ENCODE measurements at places on chromosomes 5 and 9. TPM values are rescaled to one million over a fixed set of nuclear protein-coding genes. Genes with fewer than 3 reads are reported as not detected.
A peak's percentile ranks its signal among the peaks of the same experiment; 100 is the strongest.

- no peak for DNase-seq
Observed at GRCh38 chr5:142096382-142096781, 12.2 kb upstream of the NDFIP1 start.

DNA sequence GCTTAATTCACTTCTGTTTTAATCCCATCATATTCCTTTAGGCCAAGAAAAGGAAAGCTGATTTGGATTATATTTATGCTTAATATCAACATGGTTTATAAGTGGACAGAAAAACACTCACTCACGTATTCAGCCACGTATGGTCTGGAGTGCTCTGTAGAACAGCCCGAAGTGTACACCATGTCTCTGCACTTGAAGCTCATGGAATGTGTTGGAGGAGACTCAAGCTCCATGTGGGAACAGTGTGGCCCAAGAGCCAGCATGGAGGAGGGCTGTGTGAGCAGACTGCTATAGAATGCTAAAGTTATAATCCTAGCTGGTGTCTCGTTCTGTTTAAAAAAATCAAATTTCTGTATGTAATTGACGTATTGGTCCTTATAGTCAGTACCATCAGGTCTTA lies 32.9 kb downstream of the OTULINL start:
- DNase-seq: no peak

DNA sequence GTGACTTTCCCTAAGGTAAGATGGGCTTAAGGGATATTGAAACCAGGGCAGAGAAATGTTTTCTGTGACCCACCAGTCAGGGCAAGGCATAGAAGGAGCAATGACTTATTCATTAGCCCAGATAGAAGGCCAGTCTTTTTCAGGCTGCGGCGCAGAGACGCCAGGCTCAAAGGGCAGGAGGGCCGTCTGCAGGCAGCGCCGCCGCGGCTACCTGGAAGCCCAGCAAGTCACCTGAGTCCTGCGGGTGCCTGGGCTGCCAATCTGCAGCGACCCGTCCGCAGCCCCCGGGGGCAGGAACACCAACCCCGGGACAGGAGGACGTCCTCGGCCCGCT lies 322 bp upstream of the SH3GL2 start:
- no peak for DNase-seq

GRCh38 chr9:115117999-115118878 lies at the start of gene TNC:
Gene TNC, minus strand, starts transcription at chr9:115118157. Its CDS starts 27,139 bp downstream, at chr9:115091018.
- DNase-seq: peak; percentile 83

GRCh38 chr9:138046641-138047301 lies 169.2 kb downstream of the CACNA1B start:
- no peak for DNase-seq

DNA sequence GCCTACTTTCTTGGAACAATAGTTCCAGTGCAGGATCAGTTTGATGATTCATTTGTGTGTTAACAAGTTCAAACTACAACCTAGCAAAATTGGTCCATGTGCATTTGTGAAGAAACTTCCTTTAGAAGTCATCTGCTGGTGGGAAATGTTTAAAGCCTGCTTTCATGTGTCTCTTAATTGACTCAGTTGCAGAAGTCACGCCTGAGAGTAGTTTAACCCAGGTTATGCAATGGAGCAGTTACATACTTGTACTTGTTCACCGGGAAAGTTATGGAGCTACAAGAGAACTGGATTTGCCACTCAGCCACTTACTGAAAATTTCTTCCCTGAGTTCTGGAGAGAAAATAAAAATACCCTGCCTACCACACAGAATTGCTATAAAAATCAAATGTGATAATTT lies 1397.8 kb downstream of the PTPRD start:
- no peak for DNase-seq

DNA sequence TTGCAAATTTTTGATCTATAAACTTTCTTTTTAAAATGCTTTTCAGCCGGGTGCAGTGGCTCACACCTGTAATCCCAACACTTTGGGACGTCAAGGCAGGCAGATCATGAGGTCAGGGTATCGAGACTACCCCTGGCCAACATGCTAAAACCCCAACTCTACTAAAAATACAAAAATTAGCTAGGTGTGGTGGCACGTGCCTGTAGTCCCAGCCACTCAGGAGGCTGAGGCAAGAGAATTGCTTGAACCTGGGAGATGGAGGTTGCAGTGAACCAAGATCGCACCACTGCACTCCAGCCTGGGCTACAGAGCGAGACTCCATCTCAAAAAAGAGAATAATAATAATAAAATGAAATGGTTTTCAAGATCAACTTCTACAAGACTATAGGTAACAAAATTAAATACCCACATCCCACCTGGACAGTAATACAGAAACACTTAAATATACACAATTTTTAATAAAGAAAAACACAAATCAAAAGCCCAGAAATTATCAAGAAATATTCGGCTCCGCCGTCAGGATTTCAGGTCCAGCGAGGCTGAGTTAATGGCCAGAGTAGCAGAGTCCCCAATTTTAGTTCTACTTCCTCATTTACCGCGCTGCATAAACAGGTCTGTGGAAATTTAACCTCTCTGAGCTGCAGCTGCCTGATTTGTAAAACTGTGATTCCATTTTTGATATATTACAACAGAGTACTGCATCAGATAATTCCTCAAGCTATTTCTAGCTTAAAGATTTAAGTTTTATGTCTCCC lies 4.0 kb downstream of the TUT7 start:
- no peak for DNase-seq

DNA sequence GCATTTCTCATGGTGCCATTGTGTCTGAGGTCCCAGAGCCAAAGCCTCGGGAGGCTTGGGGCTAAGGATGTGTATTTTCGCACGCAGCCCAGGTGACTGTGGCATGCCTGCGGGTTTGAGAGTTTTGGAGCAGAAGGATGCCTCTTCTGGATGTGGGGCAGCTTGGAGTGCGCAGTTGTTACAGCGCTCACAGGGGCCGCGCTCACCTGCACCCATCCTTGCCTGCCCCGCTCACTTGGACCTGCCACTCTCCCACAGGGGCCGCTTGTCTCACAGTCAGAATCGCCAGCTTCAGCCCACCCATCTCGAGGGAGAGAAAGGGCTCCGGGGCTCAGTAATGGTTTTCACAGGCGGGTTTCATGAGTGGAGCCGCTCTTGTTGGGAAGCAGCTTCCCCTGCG lies 132.9 kb downstream of the MVB12B start:
- DNase-seq: no peak

- no peak for DNase-seq
Observed at GRCh38 chr5:59186623-59187022, 603.7 kb downstream of the RAB3C start.

- no peak for DNase-seq
Observed at GRCh38 chr5:133406977-133407632, 205.2 kb downstream of the FSTL4 start.

DNA sequence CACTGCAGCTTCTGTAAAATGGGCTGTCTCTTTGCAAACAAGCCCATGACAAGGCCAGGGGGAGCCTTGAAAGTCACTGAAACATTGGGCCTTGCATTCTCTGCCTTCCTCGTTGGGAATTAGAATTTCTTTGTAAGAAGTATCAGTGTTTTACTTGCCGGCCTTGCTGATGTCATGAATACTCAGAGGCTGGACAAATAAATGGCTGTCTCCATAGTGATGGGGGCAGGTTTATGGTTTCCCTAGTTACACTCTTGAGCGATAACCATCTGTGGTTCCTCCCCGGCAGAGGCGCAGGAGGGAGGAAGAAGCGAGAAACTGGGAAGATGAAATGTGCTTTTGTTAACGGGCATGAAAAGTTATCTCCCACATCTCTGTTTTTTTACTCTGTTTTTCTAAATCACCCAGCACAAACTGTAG lies 272.7 kb upstream of the PANK3 start:
- DNase-seq: peak; percentile 85

DNA sequence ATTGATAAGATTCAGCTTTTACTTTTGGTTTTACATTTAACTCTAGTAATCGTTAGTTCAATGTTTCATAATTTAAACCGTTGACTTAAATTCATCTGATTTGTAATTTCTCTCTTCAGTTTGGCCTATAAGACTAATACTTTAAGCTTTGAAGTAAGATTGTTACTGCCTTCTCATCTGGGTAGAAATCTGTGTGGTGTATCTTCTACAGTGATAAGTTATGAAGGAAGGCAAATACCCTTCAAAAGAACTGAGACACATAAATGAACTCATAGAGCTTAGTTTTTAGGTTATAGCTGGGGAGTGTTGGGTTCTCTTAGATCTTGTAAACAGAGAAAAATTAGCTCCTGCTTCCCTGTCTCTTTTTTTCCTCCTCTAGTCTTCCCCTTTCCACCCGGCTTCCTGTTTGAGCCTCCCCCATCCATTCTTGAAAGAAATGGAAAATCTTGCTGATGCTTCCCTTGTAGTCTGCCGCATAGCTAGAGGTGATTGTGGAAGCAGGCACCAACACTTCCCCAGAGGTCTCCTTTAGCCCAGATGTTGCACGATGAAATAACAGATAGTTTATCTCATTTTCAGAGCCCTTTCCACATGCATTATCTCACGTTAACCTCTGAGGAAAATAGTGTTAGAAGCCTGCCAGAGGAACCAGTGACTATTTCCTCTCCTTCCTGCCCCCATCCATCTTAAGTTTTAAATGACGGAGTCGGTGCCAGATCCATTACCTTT lies 2.0 kb upstream of the F2RL2 start:
- peak; percentile 50 for DNase-seq

GRCh38 chr5:95842854-95843544 lies 20.5 kb upstream of the GLRX start:
- peak; percentile 63 for DNase-seq

PKD2L2 gene
- 2.4 TPM for total RNA-seq

PCDHB13 gene
- total RNA-seq: 1.7 TPM

LRRC19 gene
- 2.9 TPM for total RNA-seq

BARHL1 gene
- total RNA-seq: not detected

CCNI2 gene
- total RNA-seq: 0.72 TPM

GRXCR2 gene
- total RNA-seq: not detected

BSPRY gene
- 2.6 TPM for total RNA-seq

PCDHGA3 gene
- 2.2 TPM for total RNA-seq

SLC27A4 gene
- total RNA-seq: 8.9 TPM

DOCK8 gene
- 8.7 TPM for total RNA-seq

All from umbilical cord (tissue), 2 donors.